Left lung (tissue), 14 donors: ENCODE measurements at places on chromosomes 6 and 20. TPM values are rescaled to one million over a fixed set of nuclear protein-coding genes. Genes with fewer than 3 reads are reported as not detected.
A peak's percentile ranks its signal among the peaks of the same experiment; 100 is the strongest.

The MCCD1 gene
- polyA plus RNA-seq: 0.23 TPM

The EEF1A2 gene
- polyA plus RNA-seq: 0.27 TPM

The THEMIS gene
- 0.08 TPM for polyA plus RNA-seq

The PAX1 gene
- not detected for polyA plus RNA-seq

The DLL1 gene
- polyA plus RNA-seq: 11.7 TPM

The DNAH8 gene
- polyA plus RNA-seq: 0.11 TPM

The GLO1 gene
- 109 TPM for polyA plus RNA-seq

The STX11 gene
- polyA plus RNA-seq: 2.3 TPM

The SIM1 gene
- 0.07 TPM for polyA plus RNA-seq

The RGL2 gene
- polyA plus RNA-seq: 135 TPM

The GGTLC1 gene
- 1.8 TPM for polyA plus RNA-seq

The CTCFL gene
- polyA plus RNA-seq: 0.39 TPM

The SLC35D3 gene
- 1.7 TPM for polyA plus RNA-seq

The EYA2 gene
- polyA plus RNA-seq: 1.1 TPM

The ABT1 gene
- 15.2 TPM for polyA plus RNA-seq

- no peak for DNase-seq
Measured at GRCh38 chr6:100057941-100058340, 63.9 kb upstream of the MCHR2 start.

- DNase-seq: no peak
Measured at GRCh38 chr6:20417819-20418218, 16.1 kb downstream of the E2F3 start.

DNA sequence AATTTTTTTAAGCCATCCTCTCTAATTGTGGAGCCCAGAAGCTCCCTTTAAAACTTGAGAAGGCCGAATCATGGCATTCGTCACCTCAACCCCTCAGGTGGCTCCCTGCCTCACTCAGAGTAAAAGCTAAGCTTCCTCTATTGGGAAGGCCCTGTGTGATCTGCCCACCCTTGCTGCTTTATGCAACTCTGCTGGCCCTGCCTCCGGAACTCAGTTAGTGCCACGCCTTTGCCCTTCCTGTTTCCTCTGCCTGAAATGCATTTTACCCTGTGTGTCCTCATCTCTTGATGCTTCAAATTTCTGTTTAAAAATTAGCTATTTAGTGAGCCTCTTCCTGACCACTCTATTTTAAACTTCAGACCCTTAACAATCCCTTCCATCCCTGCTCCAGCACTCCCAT, 5.7 kb downstream of the PACRG start:
- DNase-seq: no peak

- no peak for DNase-seq
Measured at GRCh38 chr6:54515013-54515412, 206.8 kb downstream of the TINAG start.

DNA sequence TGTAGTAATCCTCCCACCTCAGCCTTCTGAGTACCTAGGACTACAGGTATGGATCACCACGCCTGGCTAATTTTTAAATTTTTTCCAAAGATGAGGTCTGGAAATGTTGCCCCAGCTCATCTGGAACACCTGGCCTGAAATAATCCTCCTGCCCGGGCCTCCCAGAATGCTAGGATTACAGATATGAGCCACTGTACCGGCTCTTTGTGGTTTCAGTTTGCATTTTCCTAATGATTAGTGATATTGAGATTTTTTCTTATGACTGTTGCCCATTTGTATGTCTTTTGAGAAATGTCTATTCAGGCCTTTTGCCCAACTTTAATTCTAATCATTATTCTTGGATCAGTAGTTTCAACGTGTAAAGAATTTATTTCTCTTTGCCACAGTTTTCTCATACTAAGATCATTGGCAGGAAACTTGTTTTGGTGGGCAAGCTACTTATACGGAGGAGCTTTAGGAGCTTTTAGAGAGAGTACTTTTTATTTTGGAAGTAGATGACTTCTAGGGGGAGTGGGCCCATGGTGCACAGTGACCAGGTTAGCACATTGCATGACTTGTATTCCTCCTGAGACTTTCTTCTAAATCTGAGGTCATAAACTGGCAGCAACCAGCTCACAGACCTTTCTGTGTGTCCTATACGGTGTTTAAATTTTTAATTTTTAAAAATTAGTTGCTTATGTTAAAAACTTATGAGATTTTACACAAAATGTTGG, 62.3 kb downstream of the STK4 start:
- no peak for DNase-seq

DNA sequence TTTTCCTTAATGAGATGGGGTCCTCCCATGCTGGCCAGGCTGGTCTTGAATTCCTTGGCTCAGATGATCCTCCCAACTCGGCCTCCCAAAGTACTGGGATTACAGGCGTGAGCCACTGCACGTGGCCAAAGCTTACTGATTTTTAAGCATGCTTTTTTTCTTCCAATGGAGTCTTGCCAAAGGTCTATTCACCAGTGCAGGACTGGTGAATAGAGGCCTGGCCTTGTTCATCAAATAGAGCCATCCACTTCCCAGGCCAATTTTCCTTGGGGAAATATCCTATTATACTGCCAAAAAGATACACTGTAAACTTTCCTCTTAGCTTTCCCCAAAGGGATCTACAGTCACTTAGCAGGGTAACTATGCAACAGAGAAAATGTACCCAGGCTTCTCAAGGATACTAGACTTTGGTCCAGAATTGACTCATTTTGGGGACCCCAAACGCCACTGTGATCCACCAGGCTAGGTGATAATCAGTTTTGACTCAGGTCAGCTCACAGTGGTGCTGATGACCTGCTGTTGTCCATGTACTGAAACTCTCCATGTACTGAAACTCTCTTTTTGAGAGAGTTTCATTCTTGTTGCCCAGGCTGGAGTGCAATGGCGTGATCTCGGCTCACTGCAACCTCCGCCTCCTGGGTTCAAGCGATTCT, 91.8 kb downstream of the REPS1 start:
- DNase-seq: no peak

DNA sequence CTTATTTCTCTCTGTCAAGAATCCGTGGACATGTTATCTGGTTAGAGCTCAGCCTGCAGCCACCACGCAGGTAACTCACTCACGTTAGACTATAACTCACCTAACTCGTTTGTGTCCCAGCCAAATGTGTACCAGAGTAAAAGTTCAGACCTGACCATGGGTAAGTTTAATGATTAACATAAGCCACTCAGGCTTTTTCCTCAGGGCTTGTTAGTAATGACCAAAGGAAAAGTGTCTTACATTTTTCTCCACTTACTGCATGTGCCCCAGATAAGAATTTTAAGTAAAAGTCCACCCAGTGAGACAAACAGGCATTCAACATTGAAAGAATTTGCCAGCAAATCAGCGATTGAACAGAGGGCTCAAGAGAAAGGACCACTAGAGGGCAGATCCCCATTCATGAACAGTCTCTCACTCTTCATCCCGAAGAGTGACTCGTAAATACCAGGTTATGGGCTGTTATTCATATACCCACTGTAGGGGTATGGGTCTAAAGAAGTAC, at the start of gene PKHD1:
TSS of gene PKHD1 (minus strand) at position 116 of the 502 bp plus-strand sequence. CDS start 2,680 bp downstream, outside the sequence.
- DNase-seq: peak; percentile 32

- peak; percentile 71 for DNase-seq
Measured at GRCh38 chr6:6591778-6592465, 3.4 kb downstream of the LY86 start.

DNA sequence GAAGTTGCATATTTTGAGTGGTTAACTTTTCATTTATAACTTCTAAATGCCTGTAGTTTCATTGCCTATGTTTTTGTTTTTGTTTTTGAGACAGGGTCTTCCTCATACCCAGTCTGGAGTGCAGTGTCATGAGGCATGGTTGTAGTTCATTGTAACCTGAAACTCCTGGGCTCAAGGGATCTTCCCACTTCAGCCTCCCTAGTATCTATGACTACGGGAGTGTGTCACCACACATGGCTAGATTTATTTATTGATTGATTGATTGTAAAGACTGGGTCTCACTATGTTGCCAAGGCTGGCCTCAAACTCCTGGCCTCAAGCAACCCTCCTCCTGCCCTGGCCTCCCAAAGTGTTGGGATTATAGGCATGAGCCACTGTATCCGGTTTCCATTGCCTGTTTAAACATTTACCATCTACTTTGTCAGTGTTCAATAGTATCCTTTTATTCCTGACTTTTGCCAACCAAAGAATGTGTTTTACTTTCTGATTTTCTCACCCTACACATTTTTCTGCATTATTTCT, 144.6 kb downstream of the CDKAL1 start:
- DNase-seq: no peak

- DNase-seq: no peak
Measured at GRCh38 chr6:2993755-2994317, 5.9 kb upstream of the NQO2 start.

GRCh38 chr6:22036275-22036674, 260.6 kb downstream of the PRL start:
- DNase-seq: no peak

DNA sequence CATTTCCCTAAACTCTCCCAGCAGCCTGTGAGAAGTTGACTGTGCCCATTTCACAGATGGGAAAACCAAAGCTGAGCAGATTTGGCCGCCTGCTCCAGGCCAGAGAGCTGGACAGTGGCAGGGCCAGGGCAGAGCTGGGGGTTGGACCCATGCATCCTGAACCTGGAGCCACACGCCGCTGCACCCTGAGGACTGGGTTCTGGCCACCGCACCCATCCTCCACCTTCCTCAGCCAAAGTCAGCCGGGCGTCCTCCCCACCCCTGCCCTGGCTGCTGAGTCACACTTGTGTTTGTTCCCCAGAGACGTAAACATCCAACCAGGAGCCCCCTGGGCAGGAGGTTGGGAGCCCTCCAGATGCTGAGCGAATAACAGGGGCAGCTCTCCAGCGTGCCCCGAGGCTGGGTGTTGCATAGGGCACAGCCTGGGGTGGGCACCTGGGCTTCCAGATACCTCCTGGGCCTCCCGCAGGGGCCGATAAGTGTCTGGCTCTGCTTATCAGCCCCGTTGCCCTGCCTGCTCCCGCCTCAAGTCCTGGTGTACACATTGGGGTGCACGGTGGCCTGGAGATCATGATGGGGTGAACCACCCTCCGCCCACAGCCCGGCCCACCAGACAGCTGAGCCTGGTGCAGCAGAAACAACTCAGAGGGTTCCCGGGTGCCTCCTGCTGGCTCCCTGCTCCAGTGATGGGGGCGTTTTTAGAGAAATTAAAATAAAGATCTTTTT, 23.8 kb downstream of the RBM38 start:
- no peak for DNase-seq

DNA sequence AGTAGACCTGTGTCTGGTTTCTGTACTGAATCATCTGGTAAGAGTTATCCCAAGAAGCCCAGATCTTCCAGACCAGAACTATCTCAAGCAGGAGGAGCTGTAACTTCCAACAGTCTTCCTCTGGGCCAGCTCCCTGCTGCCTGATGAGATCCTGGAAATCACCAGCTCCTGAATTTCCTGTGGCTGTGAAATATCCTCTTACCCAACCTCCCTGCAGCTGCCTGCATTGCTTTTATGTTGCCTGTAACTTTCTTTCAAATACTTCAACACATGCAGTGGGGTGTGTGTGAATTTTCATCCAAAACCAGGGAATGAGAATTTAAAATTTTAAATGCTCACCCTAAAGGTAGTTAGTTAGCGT, 160.5 kb upstream of the LAMP5 start:
- peak; percentile 33 for DNase-seq

GRCh38 chr20:58245181-58245891, 16.9 kb upstream of the ANKRD60 start:
- no peak for DNase-seq

DNA sequence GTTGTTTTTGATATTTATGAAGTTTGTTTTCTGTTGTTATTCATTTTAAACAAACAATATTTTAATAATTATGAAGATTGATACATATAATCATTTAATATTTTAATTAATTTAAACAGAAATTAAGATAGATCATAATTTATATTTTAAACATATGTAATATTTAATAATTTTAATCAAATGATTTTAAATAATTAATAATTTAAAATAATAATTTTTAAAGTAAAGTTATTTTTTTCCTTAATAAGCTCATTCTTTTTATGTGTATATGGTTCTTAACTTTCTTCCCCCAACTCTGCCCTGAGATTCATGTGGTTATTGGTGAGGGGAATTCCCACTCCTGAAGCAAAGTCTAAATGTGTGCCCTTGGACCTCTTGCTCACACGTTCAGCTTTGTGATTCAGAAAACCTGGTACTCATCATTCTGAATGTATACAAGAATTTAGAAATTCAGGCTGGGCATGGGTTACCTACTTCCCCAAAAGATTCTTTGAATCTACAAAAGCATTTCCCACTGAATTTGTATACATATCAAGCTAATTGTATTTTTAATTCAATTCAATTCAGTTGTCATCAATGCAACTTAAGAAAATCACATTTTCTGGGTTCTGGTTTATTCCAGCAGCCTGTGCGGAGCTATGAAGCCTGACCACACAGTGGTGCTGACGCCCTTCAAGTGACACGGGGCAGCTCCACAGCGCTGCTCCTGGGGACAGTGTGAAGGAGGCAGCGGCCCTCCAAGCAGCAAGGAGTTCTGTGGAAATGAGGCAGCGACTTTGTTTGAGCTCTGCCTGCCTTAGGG, 168.9 kb upstream of the UST start:
- peak; percentile 87 for DNase-seq

GRCh38 chr20:3109350-3110302, 25.1 kb upstream of the AVP start:
- DNase-seq: no peak

- no peak for DNase-seq
Measured at GRCh38 chr6:95959261-95959660, 56.5 kb upstream of the FUT9 start.

- DNase-seq: no peak
Measured at GRCh38 chr6:42402184-42402583, 49.5 kb downstream of the TRERF1 start.

- DNase-seq: no peak
Measured at GRCh38 chr6:22073516-22074198, 223.2 kb downstream of the PRL start.
